Left ventricle myocardium superior (tissue), 1 donor: ENCODE measurements at places on chromosomes 1 and 21. TPM values are rescaled to one million over a fixed set of nuclear protein-coding genes. Genes with fewer than 3 reads are reported as not detected.

- no peak for DNase-seq
Observed at GRCh38 chr1:158353303-158354075, at the start of gene CD1E. Gene CD1E, plus strand, starts transcription at chr1:158353894. Its CDS starts 95 bp downstream, at chr1:158353989.

The FNDC10 gene
- 3.6 TPM for total RNA-seq

The NES gene
- 94.7 TPM for total RNA-seq

The ERVH48-1 gene
- total RNA-seq: not detected

DNA sequence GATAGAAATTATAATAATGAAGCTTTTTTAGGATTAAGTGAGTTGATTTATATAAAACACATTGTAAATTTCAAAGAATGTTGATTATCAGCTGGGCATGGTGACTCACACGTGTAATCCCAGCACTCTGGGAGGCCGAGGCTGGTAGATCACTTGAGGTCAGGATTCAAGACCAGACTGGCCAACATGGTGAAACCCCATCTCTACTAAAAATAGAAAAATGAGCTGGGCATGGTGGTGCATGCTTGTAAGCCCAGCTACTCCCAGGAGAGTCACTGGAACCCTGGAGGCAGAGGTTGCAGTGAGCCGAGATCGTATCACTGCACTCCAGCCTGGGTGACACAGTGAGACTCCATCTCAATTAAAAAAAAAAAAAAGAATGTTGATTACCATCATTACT is 18.4 kb downstream of the ADAMTS1 start:
- DNase-seq: no peak
